ENCODE measurements at places on chromosomes 13 and 19.

DNA sequence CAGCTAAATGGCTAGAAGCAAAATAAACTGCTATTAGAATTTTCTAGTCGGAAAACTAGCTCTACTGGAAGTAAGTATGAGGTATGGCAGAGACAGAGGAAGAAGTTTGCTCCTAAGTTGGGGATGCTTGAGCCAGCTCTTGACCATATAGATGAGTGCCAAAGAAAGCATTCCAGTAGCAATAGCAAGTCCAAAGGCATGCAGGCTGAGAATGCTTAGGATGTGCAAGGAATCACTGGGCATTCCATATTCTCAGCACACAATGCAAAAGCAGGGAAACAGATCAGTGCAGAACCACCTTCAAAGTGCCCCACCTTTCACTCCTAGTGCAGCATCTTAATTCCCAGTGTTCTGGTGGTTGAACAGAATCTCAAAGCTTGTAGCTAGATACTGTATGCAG is 32.9 kb downstream of the SERTM1 start:
- no peak for DNase-seq

GRCh38 chr13:48729856-48730255 is 76.1 kb downstream of the CYSLTR2 start:
- no peak for DNase-seq

- no peak for DNase-seq
These were observed 35.2 kb downstream of the ADPRHL1 start for GRCh38 chr13:113417836-113418721.

DNA sequence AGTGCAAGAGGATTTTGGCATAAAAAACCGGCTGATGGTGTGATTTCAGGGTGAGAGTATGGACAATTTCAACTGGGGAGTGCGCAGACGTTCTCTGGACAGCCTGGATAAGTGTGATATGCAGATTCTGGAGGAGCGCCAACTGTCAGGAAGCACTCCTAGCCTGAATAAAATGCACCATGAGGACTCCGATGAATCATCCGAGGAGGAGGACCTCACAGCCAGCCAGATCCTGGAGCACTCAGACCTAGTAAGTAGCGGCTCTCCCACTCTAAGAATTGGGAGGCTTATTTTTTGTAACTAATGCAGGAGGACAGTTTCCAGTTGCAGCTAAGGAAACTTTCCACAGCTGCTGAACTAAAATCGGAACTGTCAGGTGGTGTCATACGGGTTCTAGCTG is 53.6 kb downstream of the ZAR1L start:
- DNase-seq: no peak

DNA sequence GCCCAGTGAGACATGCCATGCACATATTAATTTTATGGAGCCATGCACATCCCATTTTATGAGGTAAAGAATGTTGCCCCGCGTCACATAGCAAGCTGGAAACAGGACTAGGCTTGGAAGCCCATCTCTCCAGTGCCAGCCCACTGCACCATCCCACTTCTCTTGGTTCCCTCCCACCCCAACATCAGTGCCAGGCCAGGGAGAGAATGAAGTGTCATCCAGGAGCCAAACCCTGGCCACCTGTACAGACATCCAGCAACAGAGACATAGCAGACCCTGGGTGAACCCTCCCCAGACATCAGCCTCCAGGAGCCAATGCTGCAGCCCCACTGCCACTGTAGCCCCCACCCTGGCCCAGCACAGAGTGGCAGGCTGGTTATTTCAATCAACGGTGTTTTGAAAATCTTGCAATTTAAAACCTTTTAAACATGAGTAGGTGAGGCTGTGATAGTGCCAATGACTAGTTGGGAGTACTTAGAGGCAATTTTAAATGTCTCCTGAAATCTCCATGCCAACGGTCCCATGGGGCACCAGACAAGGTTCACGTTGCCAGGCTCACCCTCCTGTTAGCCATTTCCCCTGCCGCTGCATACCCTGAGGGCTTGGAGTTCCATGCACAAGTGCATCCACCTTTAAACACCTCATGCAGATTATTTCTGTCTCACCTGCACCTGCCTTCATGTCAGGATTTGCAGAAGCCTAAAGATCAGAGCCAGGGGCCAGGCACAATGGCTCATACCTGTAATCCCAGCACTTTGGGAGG is 34.7 kb downstream of the VSTM2B start:
- no peak for DNase-seq

- DNase-seq: no peak
These were observed 14.0 kb upstream of the URI1 start for GRCh38 chr19:29927944-29928625.

- DNase-seq: peak; percentile 28
These were observed 61.3 kb downstream of the CELF5 start for GRCh38 chr19:3285647-3286176.

- no peak for DNase-seq
These were observed 427.2 kb downstream of the COG6 start for GRCh38 chr13:40082639-40083038.

DNA sequence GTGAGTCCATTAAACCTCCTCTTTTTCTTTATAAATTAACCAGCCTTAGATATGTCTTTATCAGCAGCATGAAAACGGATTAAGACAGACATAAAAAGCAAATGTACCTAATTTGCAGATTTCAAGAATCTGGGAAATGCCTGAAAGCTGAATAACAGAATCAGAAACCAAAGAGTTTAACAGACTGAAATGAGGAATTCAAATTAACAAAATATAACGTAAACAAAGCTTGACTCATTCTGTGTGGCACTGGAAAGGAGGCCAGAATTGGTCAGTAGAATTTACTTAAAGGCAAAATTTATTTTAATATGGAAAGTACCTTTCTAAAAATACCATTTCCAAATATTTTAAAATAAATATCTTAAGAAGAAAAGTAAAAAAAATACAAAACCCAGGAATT is 540.6 kb upstream of the HTR2A start:
- DNase-seq: no peak

- DNase-seq: no peak
These were observed 65.3 kb upstream of the RXFP2 start for GRCh38 chr13:31674051-31674450.

- DNase-seq: no peak
These were observed 8.0 kb downstream of the BSG start for GRCh38 chr19:580274-580835.

DNA sequence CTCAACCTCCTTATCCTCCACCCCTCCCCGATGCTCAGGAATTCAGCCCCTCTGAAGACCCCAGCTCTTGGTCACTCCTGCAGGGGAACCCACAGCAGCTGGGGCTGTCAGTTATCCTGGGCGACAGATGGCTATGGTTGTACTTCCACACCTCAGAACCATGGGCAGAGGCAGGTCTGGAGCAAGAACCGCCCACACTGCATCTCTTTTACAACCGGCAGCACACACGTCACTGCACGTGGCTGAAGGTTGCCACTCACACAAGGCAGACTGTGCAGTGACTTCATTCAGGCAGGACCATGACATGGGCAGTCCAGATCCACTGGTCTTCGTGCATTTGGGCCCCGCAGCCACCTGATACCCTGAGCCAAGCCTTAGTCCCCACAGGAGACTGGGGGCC is 21.5 kb upstream of the SDHAF1 start:
- no peak for DNase-seq

- DNase-seq: no peak
These were observed 3.6 kb downstream of the C2CD4C start for GRCh38 chr19:405121-405965.

GRCh38 chr13:29905845-29906244 is 55.4 kb upstream of the UBL3 start:
- no peak for DNase-seq

- DNase-seq: no peak
These were observed 53.4 kb upstream of the F7 start for GRCh38 chr13:113052206-113052605.

GRCh38 chr19:4877753-4878490 is 10.5 kb upstream of the PLIN3 start:
- DNase-seq: no peak

DNA sequence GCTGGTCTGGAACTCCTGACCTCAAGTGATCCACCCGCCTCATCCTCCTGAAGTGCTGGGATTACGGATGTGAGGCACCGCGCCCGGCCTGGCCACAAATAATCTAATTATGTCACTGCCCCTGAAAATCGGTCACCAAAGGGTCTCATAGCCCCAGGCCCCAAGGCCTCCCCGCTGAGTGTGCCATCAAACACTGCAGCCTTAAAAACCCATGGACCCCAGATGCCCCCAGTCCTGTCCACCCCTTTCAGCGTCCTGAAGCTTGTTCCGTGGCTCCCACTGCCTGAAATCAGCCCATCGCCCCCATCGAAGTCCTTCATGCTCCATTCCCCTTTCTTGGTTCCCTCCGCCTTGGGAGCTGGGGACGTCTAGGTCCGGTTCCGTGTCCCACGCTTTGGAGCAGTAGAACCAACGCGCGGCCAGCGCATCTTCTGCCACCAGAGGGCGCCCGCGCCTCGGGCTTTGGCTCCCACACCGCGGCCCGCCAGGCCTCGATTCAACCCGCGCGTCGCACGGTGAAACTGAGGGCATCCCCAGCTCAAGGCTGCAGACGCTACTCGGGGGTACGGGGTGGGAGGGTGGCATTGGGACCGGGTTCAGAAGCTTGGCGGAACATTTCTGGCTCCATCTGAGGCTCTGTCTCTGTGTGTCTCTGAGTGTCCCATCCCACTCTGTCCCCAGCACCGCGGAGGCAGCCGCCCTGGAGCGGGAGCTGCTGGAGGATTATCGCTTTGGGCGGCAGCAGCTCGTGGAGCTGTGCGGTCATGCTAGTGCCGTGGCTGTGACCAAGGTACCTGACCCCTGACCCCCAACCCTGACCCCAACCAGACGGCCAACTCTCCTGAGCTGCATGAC is 3.5 kb downstream of the YJEFN3 start:
- DNase-seq: peak; percentile 69

GRCh38 chr19:12564016-12564664 is 12.9 kb upstream of the ZNF564 start:
- DNase-seq: peak; percentile 85

- DNase-seq: no peak
These were observed 4.7 kb downstream of the PCID2 start for GRCh38 chr13:113203507-113204377.

- DNase-seq: no peak
These were observed 4.8 kb upstream of the ZNF253 start for GRCh38 chr19:19860756-19861390.

- DNase-seq: no peak
These were observed 200.9 kb upstream of the TMTC4 start for GRCh38 chr13:100875392-100876043.

DNA sequence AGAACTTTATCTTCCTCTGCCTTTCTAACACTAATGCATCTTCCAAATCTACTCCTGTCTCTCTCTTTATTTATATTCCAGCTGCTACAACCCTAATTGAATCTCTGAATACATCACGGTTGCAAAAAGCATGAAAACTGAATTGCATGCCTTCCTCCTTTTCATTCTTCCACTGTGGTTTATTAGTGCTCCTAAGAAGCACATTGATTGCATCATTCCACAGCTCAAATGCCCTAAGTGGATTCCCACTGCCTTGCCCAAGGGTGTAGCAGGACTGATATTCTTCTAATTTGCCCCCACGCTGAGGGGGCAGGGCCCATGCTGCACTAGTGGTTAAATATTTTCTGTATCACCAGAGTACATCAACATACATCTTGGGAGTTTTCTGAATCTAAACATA is 640.8 kb downstream of the EFNB2 start:
- no peak for DNase-seq

GRCh38 chr13:96661612-96662011 is 332.7 kb downstream of the OXGR1 start:
- DNase-seq: no peak

- DNase-seq: no peak
These were observed at the start of gene UPK1A for GRCh38 chr19:35666251-35666913. Gene UPK1A (plus strand): TSS chr19:35666517. CDS start chr19:35666813, 296 bp downstream.

DNA sequence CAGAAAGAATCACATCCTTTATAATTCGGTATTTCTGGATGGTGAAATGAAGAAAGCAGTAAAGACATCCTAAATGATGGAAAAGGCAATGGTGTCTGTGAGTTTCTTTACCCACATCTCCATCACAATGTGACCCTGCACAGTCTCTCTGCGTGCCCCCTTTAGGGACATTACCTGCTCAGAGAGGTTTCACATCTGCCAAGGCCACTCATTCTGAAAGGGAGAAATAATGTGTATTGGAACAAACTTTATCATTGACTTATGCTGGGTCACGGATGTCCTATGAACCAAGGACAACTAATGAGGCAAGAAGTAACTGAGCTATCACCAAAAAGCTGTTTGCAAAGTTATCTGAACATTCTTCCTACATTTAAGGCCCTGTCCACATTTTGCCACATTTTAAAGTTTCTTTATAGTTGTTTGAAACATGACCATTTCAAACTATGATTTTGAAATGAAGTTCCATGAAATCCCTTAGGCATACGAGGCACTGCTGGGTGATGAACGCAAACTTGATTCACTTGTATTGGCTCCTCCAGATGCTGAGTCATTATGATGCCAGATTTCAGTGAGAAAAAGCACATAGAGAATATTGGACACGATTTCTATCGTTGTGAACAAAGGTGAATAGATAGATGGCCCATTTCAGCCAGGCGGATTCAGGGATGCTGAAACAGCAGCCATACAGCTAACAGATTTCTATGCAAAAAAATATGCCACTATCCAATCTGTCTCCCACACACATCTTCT is 63.5 kb upstream of the HMGB1 start:
- DNase-seq: no peak

- DNase-seq: no peak
These were observed 14.0 kb downstream of the IRGC start for GRCh38 chr19:43729919-43730318.

- no peak for DNase-seq
These were observed 150.9 kb downstream of the VWA8 start for GRCh38 chr13:41809962-41810361.

GRCh38 chr13:94065741-94066140 is 413.7 kb downstream of the DCT start:
- no peak for DNase-seq

- peak; percentile 62 for DNase-seq
These were observed 5.3 kb upstream of the CD79A start for GRCh38 chr19:41871573-41872383.

- DNase-seq: no peak
These were observed 599 bp downstream of the ZIC2 start for GRCh38 chr13:99982036-99982730.

DNA sequence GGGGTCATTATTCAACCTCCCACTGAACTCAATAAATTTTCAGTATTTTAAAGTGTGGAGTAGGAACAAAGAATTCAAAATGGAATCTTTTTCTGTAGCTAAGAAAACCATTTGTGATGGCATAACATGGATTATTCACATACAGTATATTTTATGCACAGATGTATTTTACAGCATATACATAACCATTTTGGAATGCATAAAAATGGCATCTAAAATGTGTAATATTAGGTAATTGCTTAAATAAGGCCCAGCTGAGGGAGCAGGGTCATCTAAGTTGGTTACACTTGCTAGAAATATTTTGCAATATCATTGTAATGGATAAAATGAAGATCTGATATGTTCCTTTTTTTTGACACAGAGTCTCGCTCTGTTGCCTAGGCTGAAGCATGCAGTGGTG is 146.9 kb downstream of the LMO7 start:
- DNase-seq: no peak

DNA sequence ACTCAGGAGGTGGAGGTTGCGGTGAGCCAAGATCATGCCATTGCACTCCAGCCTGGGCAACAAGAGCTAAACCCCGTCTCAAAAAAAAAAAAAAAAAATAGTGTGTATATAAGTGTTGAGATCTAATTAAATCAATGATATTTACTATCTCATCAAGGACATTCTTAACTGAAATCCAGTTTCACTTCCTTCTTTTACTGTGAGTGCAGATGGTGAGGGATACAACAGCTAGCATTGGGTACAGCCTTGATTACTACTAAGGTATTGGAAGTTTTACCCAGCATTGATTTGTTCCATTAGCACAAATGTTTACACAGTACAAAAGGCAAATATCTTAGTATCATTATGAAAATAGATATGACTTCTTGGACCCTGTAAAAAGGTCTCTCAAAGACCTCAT is 546.6 kb downstream of the KCTD12 start:
- DNase-seq: no peak

Measured in stimulated activated CD4-positive, alpha-beta T cell treated with anti-CD3 and anti-CD28 coated beads, TNF-alpha, amount 100 ng/mL, for 48 hours (primary cell).